ENCODE measurements at places on chromosomes 11 and 22. TPM values are rescaled to one million over a fixed set of nuclear protein-coding genes. Genes with fewer than 3 reads are reported as not detected.
A peak's percentile ranks its signal among the peaks of the same experiment; 100 is the strongest.

The OR51B2 gene
- not detected for total RNA-seq

The TEAD1 gene
- 123 TPM for total RNA-seq

The CDHR5 gene
- not detected for total RNA-seq

The C11orf97 gene
- not detected for total RNA-seq

The ME3 gene
- 6.2 TPM for total RNA-seq

GRCh38 chr22:27804470-27805297 lies 3.1 kb upstream of the MN1 start:
- DNase-seq, result peak; percentile 56

GRCh38 chr11:105324156-105324555 lies 184.6 kb upstream of the CARD18 start:
- DNase-seq, result no peak

GRCh38 chr11:81036168-81036870 lies 1595.5 kb upstream of the TENM4 start:
- DNase-seq, result no peak

- DNase-seq, result peak; percentile 47
Measured at GRCh38 chr11:95485115-95485900, 254.3 kb upstream of the SESN3 start.

GRCh38 chr11:12600829-12601228 lies 73.4 kb upstream of the TEAD1 start:
- no peak for DNase-seq

GRCh38 chr11:1870326-1870696 lies 17.4 kb downstream of the LSP1 start:
- no peak for DNase-seq

GRCh38 chr11:74204701-74205100 lies 33.6 kb downstream of the PPME1 start:
- no peak for DNase-seq

GRCh38 chr11:7579361-7579791 lies 65.6 kb downstream of the PPFIBP2 start:
- no peak for DNase-seq

GRCh38 chr11:1082346-1082727 lies 7.7 kb downstream of the MUC2 start:
- no peak for DNase-seq

GRCh38 chr11:32931606-32932005 lies 39.0 kb downstream of the QSER1 start:
- no peak for DNase-seq

DNA sequence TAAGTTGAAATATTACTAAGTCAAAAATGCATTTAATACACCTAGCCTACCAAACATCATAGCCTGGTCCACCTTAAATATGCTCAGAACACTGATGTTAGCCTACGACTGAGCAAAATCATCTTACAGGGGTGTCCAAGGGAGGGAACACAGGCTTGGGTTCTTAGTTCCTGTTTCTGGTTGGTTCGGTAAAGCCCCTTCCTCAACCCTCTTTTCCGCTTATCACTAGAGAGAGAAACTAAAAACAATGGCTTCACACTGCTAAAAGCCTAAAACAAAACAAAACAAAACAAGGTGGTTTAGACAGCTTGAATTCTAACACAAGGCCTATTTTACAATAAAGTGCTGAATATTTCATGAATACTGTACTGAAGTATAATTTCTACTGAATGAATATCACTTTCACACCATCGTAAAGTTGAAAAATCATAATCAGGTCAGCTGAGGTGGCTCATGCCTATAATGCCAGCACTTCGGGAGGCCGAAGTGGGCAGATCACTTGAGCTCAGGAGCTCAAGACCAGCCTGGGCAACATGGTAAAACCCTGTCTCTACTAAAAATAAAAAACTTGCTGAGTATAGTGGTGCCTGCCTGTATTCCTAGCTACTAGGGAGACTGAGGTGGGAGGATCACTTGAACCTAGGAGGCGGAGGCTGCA lies 118.0 kb downstream of the SIK3 start:
- DNase-seq, result no peak

GRCh38 chr11:102568851-102569250 lies 38.3 kb upstream of the MMP7 start:
- no peak for DNase-seq

- DNase-seq, result no peak
Measured at GRCh38 chr22:40054486-40054885, 59.7 kb downstream of the FAM83F start.

- DNase-seq, result no peak
Measured at GRCh38 chr22:41914611-41915034, 251 bp downstream of the SHISA8 start.

GRCh38 chr11:105975128-105975527 lies 46.9 kb downstream of the MSANTD4 start:
- DNase-seq, result no peak

- no peak for DNase-seq
Measured at GRCh38 chr11:60756307-60757032, at the start of gene MS4A15. Gene MS4A15, plus strand, starts transcription at chr11:60756867. Its CDS starts 6,867 bp downstream, at chr11:60763734.

DNA sequence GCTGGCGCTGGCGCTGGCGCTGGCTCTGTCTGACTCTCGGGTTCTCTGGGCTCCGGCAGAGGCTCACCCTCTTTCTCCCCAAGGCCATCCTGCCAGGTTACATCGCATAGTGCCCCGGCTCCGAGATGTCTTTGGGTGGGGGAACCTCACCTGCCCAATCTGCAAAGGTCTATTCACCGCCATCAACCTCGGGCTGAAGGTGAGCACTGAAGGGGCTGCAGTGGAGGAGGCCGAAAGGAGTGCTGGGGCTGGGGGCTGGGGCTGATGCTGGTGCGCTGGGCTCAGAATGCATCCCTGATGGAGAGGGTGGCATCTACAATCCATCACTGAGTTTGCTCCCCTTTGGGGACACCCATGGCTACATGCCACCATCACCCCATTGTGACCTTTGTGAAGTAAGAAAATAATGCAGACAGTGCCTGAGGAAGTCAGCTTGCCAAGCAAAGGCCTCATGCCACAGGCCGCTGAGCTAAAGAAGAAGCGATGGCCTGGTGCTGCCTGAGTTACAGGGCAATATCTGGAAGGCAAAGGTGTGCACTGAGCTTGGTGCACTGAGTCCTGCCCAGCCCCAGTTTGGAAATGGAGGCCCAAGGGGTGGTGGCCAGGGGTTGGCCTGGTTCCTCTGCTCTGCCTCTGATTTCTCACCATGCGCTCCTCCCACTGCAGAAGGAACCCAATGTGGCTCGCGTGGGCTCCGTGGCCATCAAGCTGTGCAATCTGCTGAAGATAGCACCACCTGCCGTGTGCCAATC lies 620 bp downstream of the SMPD1 start:
- DNase-seq, result no peak

DNA sequence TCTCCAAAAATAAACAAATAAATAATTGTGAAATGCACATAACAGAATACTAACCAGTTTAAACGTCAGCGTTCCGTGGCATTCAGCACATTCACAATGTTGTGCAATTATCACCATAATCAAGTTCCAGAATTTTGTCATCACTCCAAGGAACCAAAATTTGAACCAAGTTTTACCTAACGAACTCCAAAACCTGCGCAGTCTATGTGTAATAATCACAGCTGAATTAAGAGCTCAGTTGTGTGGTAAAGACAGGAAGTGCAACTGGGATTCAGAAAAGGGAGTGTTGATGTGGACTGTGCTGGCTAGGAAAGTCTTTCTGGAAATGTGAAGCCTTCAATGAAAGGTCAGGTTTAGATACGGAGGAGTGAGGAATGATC lies 5.4 kb upstream of the MCAM start:
- no peak for DNase-seq

- no peak for DNase-seq
Measured at GRCh38 chr11:35246745-35247144, 107.8 kb downstream of the CD44 start.

DNA sequence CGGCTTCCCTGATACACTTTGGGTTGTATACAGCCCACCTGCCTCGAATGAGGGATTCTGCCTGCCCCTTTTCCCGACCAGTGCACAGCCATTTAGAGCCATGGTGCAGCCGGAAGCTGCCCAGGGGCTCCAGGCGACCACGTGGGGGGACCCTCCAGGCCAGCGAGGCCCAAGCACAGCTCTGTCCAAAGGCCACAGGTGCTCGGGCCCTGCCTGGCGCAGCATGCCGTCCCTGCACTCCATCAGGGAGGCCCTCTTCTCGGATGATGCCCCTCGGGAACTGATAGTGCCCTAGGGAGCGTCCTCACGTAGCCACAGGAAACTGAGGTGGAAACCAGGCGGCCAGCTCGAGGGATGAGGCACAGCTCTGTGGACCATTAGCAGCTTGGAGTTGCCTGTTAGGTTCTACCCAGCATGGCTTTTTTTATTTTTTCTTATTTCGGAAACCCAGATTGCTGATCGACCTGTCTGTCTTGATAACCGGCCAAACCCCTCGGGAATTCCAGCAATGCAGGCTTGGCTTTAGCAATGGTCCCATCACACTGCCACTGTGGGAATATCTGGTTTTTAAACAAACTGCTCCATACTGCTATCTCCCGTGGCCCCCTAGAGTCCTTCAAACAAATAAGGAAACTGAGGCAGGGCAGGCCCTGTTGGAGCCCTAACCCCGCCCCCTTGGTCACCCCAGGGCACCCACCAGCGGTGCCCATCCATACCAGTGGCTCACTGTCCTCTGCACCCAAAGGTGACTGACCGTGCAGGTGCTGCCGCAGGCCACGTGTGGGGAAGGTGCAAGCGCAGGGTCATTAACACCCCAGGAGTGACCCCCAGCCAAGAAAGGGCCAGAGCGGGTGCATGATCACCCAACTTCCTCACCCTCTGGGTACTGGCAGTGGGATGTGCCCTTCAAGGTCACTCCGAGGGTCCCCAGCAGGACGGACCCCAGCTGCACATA lies 8.0 kb downstream of the ANO1 start:
- no peak for DNase-seq

DNA sequence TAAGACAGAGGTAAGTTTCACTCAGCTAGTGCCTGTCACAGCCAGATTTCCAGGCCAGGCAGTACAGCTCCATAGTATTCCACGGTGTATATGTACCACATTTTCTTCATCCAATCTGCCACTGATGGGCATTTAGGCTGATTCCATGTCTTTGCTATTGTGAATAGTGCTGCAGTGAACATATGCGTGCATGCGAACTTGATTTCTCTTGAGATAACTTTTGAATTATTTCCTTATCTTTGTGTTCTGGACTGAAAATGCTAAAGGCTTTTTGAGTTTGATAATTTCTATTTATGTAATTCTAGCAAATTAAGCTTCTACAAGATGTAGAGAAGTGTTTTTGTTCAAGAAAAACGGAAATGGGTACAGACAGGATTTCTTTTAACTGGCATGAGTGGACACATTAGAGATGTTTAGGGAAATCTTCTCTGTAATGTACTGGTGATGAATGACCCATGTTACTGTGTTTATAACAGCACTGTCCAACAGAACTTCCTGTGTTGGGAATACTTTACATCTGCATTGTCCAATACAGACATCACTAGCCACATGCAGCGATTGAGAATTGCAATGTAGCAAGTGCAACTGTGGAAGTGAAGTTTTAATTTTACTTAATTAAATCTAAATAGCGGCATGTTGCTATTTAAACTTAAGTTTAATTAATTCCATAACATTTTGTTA lies 151.3 kb downstream of the CADM1 start:
- DNase-seq, result no peak

Data from SJSA1 (cell line).